ENCODE measurements at places on chromosomes 4 and X.
A peak's percentile ranks its signal among the peaks of the same experiment; 100 is the strongest.

DNA sequence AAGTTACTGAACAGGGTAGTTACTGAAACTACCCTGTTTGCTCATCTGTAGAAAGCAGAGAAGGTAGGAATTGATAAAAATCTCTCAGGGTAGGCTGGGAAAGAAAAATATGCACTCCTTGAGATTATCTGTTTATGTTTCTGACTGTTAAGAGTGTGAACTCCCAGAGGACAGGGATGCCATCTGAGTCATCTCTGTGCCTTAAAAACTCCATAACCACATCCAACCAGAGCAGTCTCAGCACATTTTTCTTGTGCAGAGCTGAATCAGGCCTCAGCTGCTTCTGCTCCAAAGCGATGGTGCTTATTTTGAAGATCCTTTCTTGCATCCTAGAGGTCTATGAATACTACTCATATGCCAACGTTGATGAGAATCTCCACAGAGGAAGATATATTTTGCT, 9.9 kb downstream of the CENPVL3 start:
- DNase-seq, result no peak

DNA sequence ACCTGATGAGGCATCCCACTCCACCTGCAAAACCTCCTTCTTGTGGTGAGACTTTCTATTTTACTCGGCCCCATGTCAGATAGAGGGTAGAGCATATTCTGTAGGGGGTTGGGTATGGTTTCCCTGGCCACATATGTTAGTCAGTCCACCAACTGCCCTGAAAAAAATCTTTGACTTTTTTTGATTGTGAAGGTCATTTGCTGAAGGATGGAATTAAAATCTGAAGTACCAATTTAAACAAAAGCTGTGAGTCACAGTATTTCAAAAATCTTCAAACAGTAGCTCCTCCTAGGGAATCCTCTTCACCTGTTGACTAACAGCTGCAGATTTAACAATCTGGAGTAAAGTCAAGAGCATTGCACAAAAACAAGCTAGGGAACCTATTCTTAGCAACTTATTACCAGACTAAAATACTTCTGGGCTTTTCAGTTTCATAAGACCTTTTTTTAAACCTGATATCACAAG, 8.0 kb upstream of the CCDC110 start:
- DNase-seq, result no peak

- no peak for DNase-seq
Observed at GRCh38 chr4:80305466-80305865, 30.1 kb upstream of the CFAP299 start.

GRCh38 chr4:122854447-122855352, 28.1 kb downstream of the FGF2 start:
- no peak for DNase-seq

DNA sequence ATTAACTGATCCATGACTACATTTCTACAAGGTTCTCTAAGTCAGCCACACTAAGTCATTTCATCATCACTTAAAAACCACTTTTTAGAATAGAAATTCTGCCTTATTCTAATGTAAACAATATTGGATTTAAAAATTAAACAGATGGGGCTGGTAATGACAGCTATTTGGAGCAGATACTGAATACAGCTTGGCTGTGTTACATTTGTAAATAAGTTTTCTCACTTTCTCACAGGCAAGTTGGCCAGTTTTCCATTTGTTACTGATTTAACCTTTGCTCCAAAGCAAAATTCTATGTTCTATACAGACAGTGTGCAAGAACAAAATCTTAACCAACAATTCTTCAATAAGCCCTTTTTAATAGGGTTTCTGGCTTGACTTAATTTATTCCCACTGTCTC, 370.7 kb downstream of the GRIA2 start:
- no peak for DNase-seq

GRCh38 chr4:161920304-161921052, 243.3 kb downstream of the FSTL5 start:
- DNase-seq, result no peak

DNA sequence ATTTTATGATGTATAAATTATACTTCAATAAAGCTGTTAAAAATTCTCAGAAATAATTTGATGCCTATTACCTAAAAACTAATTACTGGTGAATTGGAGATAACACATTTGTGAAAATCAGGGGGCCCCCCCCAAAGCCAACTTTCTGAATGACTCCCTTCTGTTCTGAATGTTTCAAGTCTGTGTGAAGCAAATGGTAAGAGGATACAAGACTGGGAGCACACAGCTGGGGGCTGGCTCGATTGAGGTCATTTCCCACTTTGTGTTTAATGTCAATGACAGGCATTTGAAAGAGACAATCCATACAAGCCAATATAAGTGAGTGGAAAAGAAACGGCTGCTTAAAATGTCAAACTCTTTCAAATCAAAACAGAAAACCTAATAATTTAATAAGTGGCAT, 155.8 kb downstream of the SH2D1A start:
- DNase-seq, result no peak

GRCh38 chrX:153310901-153311300, 10.7 kb downstream of the PNMA6F start:
- DNase-seq, result no peak

DNA sequence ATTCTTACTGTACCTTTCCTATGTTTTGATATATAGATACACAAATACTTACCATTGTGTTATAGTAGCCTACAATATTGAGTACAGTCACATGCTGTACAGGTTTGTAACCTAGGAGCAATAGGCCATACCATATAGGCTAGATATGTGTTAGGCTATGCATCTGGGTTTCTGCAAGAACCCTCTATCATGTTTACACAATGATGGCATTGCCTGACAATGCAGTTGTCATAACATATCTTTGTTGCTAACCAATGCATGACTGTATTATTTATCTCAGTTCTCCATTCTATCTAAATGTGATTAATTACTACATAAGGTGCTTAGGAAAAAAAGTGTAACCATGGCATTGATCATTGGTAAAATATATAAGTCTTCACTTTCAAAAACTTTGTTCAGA, 10.0 kb upstream of the SPCS3 start:
- no peak for DNase-seq

DNA sequence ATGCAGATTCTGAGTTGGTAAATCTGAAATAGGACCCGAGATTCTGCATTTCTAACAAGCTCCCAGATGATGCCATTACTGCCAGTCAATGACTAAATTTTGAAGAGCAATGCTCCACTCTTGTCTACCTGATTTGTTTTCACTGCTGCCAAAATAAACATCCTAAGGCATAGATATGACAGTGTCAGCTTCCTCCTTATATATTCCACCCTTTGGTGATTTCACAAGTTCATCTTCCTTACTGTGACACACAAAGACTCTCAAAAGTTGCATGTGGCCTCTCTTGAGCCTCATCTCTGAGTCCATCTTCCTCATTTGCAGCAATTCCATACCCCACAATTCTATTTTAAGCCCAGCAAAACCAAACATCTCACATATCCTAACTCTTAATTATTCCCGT, 110.9 kb downstream of the FBXW7 start:
- DNase-seq, result no peak

- DNase-seq, result no peak
Observed at GRCh38 chrX:44415639-44416386, 72.3 kb upstream of the EFHC2 start.

- no peak for DNase-seq
Observed at GRCh38 chr4:123545667-123546572, 149.3 kb downstream of the SPRY1 start.

- no peak for DNase-seq
Observed at GRCh38 chrX:150464001-150464400, 100.9 kb downstream of the MAMLD1 start.

GRCh38 chrX:152170621-152171020, 32.2 kb upstream of the MAGEA10 start:
- no peak for DNase-seq

DNA sequence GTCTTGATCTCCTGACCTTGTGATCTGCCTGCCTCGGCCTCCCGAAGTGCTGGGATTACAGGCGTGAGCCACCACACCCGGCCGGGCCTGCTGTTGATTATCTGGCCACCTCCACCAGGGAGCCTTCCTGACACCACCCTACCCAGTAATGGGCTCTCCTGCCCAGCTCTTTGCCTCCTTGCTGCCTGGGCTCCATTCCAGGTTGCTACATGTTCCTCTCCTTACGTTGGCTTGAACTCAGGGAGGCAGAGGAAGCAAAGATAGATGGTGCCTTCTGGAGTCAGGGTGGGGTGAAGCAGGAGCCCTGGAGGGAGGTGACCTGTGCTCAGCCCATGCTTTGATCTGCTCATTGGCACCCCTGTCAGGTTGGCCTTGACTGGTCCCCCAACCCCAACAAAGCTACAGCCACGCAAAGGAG, 26.3 kb downstream of the FLNA start:
- no peak for DNase-seq

DNA sequence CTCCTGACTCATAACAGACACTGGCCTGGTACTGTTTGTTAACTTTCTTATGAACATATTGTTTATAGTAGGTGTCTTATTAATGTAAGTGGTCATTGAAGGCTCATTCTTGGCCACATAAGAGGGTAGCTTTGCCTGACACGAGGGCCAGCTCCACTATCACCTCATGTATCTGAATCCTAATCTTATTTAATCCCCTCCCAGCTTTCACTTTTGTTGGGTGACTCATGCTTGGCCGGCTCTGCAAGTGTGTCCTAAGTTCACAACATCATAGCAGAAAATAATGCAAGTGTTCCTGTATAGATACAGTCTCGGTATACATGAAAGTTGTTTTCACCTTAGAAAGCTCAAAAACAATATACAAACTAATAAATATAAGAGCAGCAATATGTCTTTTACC, 283.8 kb downstream of the IQCM start:
- DNase-seq, result no peak

DNA sequence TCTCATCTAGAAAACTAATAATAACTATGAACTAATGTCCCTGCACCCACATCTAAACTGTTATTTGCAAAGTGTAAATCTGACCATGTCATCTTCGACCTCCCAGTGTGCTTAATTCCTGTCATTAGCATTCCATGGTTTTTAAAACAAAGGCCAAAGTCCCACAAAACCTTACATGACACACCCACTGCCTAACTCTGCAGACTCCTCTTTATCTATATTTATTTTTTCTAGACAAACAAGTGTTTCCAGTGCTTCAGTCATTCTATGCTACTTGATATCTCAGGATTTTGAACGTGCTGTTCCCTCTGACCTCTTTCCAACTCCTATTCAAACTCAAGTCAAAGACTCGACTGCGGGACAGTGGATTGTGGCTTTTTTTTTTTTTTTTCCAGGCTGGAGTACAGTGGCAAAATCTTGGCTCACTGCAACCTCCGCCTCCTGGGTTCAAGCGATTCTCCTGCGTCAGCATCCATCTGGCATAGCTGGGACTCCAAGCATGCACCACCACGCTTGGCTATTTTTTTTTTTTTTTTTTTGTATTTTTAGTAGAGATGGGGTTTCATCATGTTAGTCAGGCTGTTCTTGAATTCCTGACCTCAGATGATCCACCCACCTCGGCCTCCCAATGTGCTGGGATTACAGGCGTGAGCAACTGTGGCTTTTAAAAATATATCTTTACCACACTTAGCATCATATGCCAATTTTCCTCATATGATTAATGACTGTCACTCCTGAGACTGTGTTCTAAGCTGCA, 1511.0 kb downstream of the ARAP2 start:
- no peak for DNase-seq

- peak; percentile 41 for DNase-seq
Observed at GRCh38 chr4:177441061-177441802, 1.0 kb downstream of the AGA start.

- no peak for DNase-seq
Observed at GRCh38 chr4:121155893-121156292, 8.2 kb downstream of the TNIP3 start.
